ENCODE measurements at places on chromosomes 11 and 22.
A peak's percentile ranks its signal among the peaks of the same experiment; 100 is the strongest.

DNA sequence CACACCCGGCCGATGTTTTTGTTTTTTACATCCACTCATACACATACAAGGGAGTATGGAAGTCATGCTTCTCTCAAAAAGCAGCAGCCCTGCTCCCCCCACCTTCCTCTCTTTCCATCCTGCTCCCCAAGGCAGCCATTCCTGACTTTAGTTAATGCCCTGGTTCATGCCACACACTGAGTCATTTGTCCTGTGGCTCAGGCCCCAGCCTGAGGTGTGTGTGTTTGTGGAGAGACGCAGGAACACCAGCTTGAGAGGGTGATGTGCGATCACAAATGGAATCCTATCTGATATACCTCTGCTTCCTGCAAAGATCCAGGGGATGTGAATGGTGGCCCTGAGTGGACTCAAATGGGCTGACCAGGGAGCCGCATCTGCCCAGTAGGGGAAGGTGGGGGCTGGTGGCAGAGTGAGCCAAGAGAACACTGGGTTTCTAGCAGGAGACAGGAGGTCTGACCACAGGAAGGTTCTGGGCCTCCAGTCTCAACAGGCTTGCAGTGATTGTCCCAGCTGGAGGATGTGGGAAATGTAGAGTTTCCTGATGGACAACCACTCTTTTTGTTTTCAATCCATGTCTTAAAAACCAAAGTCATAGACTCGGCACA, 86.7 kb downstream of the OSBP2 start:
- no peak for DNase-seq

DNA sequence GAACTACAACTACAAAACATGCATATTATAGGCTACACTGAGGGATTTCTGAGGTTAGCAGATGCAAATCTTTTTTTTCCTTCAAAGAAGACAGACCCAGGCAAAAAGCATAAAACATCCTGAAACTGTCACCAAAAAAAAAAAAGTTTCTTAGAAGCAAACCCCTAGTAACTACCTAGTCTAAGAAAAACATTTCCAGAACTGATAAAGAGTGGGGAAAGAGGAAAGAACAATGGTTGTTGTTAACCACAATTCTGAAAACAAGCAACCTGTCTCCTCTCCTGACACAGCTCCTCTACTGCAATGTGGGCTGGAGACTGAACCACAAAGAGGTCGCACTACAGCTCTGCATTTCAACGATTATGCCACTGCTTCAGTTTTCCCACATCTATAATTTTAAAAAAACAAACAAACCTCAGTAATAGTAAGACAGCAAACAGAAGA, 15.0 kb downstream of the DENND5A start:
- peak; percentile 65 for DNase-seq

DNA sequence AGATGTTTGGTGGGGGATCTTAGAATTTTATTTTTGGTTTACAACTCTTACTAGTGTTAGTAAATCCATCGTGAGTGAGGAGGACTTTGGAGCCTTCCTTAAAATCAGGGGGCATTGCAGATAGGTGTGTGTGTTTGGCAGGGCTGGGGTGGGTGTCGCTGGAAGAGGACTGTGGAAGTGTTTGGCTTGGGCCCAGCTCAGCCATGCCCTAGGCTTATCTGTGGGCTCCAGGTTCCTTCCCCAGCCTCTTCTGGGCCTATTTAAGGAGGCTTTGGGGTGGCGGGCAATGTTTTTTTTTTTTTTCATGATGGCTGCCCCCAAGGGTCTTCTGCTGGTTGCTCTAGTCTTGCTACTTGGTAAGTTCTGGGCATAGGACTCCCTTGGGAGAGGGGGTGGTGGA, 22.1 kb downstream of the MTFP1 start:
- no peak for DNase-seq

- DNase-seq = no peak
Observed at GRCh38 chr22:50174382-50175190, 4.1 kb downstream of the PANX2 start.

DNA sequence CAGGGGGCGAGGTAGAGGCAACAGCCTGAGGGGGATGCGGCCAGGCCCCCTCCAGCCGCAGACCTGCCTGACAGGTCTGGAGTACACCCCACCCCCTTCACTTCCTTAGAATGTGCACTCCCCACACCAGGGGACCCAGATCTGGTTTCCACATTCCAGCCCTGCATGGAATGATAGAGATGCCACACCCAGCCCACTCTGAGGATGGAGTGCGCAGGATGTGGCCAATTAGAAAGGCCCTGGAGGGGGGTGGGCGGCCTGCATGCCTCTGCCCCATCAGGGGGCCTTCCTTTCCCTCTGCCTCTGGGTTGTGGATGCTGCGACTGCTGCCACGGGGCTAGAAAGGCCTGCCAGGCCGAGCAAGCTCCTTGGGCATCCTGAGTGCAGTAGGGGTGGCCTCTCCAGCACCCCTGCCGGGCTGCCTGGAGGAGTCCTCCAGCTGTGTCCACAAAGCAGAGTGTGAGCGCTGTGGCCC, 28.2 kb upstream of the MGAT3 start:
- DNase-seq = no peak

DNA sequence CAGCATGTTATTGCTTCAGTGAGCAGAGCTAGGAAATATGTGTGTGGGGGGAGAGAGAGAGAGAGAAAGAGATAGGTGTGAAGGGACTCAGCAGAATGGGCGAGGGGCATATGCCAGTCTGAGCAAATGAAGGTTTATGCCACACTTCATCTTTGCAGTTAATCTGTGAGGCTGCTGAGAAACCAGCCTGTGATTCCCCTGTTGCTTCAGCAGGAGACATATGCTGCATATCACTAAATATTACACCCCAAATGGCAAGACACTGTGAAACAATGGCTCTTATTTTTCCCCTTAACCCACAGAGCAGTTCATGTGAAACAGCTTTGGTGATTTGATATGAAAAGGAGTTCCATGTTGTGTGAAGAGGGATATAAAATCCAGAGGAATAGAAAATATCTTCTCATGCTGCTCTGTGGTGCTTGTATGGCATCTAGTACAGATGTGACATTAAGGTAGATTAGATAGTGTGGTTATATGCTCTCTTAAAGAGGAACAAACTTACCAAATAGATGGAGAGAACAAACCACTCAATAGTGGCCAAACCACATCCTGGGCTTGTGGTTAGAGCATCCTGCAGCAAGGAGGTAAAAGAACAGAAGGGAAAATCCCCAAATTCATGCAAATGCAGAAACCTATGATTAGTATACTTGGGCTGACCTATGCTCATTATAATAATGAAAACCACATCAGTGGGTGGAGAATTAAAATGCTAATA, 864.2 kb downstream of the FAM181B start:
- DNase-seq = peak; percentile 96

- DNase-seq = no peak
Observed at GRCh38 chr22:35266277-35266676, 9.0 kb downstream of the HMGXB4 start.

- no peak for DNase-seq
Observed at GRCh38 chr11:130611791-130612251, 163.4 kb downstream of the ADAMTS15 start.

DNA sequence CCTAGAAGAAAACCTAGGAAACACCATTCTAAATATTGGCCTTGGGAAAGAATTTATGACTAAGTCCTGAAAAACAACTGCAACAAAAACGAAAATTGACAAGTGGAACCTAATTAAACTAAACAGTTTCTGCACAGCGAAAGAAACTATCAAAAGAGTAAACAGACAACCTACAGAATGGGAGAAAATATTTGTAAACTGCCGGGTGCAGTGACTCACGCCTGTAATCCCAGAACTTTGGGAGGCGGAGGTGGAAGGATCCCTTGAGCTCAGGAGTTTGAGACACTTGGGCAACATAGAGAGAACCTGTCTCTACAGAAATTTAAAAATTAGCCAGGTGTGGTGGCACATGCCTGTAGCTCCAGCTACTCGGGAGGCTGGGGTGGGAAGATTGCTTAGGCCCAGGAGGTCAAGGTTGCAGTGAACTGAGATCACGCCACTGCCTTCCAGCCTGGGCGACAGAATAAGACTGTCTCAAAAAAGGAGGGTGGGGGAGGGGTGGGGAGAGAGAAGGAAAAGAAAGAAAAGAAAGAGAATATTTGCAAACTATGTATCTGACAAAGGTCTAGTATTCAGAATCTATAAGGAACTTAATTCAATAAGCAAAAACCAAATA, 14.0 kb downstream of the OR2AT4 start:
- no peak for DNase-seq

DNA sequence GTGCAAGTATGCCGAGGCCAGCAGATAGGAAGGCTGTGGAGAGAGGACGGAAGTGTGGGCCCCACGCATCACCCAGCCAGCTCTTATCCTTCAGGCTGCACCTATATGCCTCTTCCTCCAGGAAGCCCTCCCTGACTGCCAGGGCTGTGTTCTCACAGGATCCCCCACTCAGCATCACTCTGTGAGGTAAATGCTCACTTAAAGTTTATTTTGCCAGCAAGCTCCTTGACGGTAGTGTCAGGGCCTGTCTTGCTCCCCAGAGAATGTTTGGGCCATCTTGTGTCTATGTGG, 4.4 kb downstream of the TBX10 start:
- DNase-seq = peak; percentile 11

GRCh38 chr11:34134765-34135164, 29.3 kb downstream of the NAT10 start:
- no peak for DNase-seq

DNA sequence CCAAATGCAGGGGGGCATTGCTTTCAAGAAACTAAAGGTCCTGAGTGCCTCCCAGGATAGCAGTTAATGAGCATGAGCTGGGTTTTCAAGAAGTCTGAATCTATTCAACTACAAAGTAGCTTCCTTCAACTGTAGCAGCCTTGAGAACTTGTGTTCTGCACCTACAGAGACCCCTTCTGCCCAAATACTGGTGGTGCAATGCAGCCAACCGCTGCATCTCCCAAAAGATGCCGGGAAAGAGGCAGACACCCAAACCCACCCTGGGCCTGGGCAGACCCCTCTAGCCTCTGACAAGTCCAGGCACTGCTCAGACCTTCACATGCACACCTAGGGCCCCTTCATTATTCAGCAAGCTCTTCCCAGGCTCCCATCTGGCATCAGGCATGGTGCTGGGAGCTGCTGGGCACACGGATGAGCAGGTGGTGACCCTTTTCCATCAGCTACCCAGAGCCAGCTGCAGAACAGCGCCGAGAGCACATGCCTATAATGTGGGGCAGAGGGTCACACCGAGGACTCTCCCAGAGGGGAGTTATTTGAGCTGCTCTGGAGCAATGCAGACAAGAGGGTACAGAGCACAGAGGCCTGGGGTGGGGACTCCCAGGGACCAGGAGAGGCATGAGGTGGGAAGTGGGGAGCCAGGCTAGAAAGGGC, 44.9 kb upstream of the ETS1 start:
- DNase-seq = peak; percentile 60

- DNase-seq = no peak
Observed at GRCh38 chr11:117517097-117517496, 189.4 kb downstream of the CEP164 start.

DNA sequence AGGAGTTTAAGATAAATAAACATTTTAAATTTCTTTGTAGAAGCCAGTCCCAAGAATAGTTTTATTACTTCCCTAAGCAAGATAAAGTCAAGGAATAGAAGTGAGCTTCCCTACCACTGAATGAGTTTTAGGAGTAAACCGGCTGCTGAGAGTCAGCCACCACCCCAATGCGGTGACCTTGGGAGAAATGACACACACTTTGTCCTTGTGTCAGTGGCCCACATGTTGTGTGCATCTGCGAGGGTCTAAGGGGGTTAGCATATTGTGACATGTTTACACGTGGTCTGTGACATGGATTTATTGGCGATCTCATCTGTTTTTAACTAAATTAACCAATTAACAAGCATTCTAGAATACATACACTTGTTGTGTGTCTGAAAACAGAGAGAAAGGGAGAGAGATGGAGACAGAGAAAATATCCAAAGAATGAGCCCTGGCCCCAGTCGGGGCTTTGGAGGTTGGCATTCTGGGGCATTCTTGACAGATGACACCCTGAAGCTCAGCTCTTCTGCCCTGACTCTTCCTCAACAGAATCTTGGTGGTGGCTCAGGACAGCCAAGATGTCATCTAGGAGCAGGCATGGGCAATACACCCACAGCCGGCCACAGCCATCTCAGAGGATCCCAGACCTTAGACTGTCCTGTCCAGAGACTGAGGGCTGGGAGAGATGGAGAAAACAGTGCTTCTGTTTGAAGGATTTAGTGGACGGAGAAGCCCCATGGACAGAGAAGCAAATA, 29.7 kb upstream of the TMPRSS4 start:
- DNase-seq = no peak

DNA sequence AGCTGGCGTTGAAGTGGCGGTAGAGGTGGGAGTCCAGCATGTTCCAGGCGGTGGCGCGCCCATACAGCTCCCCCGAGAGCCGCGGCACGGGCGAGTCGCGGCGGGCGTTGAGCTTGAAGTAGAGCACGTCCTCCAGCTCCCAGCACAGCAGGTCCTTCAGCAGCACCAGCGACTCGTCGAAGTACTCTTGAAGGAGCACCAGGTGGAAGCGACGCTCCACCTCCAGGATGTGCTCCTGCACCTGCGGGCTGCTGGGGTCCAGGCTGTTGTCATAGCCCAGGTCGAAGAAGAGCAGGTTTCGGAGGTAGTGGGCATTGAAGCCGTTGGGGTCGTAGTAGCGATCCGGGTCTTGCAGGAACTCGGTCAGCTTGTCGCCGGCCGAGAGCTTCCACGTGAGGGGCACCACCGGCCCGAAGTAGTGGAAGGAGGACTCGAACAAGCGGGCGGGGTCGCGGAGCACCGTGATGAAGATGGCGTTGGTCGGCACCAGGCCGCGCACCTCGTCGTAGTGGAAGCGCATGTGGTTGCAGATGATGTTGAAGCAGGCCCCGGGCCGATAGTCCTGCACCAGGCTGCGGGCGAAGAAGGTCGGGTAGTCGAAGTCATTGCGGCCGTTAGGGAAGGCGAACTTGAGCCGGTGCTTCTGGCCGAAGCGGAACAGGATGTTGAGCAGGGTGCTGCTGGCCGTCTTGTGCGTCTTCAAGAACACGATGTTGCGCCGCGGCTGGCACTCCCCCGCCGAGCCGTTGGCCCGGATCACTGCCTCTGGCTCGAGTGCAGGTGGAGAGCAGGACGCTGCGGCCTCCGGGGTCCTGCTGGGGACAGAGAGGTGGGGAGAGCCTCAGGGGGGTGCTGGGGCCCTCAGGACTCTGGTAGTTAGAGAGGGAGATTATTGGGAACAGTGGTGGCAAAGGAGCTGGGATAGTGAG, 9.0 kb upstream of the SEC14L6 start:
- no peak for DNase-seq

GRCh38 chr11:112795142-112795815, 165.9 kb upstream of the NCAM1 start:
- DNase-seq = peak; percentile 51

- no peak for DNase-seq
Observed at GRCh38 chr11:70647188-70648166, 249.1 kb downstream of the CTTN start.

DNA sequence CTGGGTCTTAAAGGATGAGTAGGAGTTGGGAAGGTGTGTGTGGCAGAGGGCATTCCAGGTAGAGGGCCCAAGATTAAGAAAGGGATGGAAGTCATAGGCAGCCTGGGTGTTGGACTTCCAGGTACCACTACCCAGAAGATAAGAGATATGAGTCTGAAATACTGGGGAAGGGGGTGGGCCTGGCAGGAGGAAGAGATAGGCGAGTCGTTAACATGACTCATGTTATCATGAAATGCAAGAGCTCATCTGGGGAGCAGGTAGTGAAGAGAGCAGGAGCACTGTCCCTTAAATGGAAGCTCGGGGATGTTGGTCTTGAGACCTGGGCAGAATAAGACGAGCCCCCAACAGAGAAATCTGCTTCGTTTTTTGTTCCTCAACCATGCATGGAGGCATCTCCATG, 10.2 kb downstream of the ZC3H7B start:
- DNase-seq = no peak

- DNase-seq = no peak
Observed at GRCh38 chr11:23586173-23586572, 725.9 kb upstream of the CCDC179 start.

- no peak for DNase-seq
Observed at GRCh38 chr11:101096036-101096704, 33.4 kb downstream of the PGR start.

All from activated naive CD4-positive, alpha-beta T cell treated with anti-CD3 and anti-CD28 coated beads, Interleukin-2, amount 10 ng/mL, durations not matched to agents 7 days and 5 days (primary cell).